Activated T-cell treated with anti-CD3 and anti-CD28 coated beads, Interleukin-2, amount 50 U/mL, for 24 hours (primary cell): ENCODE measurements at places on chromosomes 3 and 15.

GRCh38 chr3:150059729-150060128 lies 89.0 kb upstream of the PFN2 start:
- no peak for DNase-seq

DNA sequence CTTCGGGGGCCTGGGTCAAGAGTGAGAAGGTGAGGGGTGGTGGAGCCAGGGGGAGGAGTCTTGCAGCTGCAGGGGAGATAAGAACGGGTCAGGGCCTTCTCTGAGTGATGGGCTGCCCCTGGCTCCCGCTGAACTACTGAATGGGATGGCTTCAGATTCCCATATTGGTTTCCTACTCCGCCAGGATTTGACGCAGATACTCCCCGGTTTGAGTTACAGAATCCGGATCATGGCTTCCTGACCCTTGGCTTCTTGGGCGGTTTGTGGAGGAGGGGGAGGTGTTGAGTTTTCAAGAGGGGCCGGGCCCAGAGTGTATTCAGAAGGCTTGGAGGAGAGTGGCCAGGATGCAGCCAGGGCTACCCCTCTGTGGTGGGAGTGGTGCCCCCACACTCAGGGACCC lies 119.9 kb upstream of the ATP2B2 start:
- no peak for DNase-seq

- no peak for DNase-seq
Measured at GRCh38 chr15:47616876-47617275, 100.4 kb upstream of the SEMA6D start.

GRCh38 chr3:184568924-184569829 lies 7.6 kb downstream of the EPHB3 start:
- DNase-seq = peak; percentile 54

DNA sequence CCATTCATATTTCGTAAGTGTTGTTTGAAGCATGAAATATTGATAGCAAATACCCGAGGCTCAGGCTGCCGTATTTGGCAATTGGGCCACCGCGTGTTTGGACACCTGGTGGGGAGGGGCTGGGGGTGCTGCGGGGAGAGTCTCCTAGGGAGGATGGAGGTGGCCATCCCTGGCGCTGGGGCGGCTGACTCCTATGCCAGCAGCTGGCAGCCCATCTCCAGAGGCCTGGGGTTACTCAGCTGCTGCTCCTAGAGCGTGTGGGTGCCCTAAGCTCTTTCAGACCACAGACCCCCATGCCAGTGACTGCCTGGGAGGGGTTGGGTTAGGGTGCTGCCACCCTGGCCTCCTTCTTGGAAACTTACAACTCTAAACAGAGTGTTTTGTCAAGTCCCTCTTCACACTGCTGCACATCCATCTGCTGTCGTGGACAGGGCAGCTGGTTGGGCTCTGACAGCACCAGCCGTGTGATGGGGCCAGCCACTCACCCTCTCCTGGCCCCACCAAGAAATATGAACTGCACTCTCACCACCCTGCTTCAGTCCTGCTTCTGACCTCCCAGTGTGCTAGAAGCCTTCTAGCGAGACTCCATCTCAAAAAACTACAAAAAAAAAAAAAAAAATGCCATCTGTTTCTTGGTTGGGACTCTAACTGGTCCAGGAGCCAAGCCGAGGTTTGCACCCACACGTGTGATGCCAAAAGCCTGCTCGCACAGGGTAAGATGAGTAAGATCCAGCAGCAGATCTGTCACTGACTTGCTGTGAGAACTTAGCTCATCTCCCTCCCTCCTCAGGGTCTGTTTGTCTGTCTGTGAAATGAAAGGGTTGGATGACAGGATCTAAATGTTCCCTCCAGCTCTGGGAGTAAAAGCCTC lies 156.2 kb downstream of the MEGF11 start:
- DNase-seq = no peak

DNA sequence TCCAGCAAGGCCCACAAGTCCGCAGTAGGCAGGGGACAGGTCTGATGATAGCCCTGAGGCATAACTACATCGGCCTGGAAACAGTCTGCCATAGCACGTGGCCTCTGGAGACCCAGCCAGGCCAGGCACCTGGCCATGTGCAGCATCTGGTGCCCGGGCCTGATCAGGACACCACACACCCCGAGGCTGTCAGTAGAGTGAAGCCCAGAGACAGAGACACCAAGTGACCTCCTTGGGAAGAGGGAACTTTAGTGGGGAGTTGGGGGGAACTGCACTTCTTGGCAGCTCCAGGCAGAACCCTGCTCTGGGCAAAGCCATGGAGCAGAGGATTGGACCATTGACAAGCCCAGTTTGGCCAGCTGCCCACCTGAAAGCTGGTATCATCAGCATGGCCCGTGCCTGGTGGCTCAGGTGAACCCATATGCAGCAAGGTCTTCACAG lies 1.2 kb downstream of the SHISA5 start:
- DNase-seq = no peak

DNA sequence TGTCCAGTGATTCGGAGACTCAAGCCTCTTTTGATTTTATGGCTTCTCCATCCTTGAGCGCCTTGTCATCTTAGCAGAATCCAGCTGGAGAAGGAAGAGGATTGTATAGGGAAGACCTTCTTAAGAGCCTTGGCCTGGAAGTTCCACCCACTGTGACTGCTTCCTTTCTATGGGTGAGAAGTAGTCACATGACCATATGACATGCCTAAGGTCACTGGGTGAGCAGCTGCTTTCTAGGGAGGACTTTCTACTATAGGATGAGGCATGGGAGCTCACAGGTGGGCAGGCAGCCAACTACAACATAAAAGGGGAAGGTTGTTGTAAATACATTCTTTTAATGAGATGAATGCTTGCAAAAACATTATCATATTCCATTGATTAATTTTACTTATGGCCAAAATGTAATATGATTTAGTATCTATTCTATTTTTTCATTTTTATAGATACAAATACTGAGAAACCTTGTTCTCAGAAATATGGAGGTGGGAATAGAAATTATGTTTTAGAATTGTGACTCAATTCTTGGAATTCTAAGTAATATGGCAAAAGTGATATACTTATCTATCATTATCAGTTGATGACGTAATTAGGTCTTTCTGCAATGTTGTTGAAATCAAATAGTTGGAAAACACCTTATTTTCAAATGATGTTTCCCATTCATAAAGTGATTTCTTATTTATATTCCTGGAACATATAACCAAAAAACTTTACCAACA lies 53.6 kb upstream of the MINAR1 start:
- no peak for DNase-seq

- peak; percentile 1 for DNase-seq
Measured at GRCh38 chr15:74036271-74037170, 42.0 kb downstream of the PML start.

GRCh38 chr15:81301815-81302399 lies 22.0 kb downstream of the STARD5 start:
- DNase-seq = peak; percentile 68

GRCh38 chr3:13235079-13235478 lies 161.8 kb upstream of the IQSEC1 start:
- no peak for DNase-seq

DNA sequence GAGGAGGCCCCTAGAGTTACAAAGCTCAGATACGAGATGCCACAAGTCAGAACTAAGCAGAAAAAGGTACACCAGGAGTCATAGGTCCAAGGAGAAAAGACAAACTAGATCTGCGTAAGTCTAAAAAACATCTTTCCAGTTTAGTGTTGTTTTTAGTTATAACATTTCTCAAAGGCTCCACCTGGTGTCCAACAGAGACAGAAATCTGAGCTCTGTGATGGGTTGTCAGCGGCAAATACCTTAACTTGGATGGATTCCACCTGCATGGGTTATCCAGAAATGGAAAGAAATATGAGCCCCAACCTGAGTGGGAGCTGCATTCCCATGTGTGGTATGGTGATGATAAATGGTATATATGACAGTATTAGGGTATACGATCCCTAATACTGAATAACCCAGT lies 238.6 kb upstream of the CHRM5 start:
- no peak for DNase-seq

DNA sequence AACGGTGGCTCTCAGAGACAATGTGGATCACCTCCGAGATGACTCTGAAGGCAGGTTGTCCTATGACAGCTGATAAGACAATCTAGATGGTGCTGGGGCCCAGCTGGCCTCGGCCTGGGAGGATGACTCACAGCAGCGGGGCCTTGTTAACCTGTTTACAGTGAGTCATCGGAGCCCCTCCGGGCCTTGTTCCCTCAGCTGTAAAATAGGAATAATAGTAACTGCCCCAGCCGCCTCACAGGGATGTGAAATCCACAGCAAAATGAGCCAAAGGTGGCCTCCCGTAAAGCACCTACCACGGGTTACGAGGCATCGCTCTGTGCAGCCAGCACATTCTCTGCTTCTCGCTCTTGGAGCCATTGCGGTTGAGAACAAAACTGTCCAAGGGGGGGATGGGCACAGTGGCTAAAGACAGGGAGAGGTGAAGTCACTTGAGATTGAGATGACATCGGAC lies 88.6 kb upstream of the RASGRF1 start:
- DNase-seq = no peak

- DNase-seq = peak; percentile 22
Measured at GRCh38 chr15:28955993-28956421, 70.2 kb downstream of the APBA2 start.

GRCh38 chr15:91142106-91142744 lies 42.2 kb downstream of the SV2B start:
- no peak for DNase-seq

GRCh38 chr3:52468336-52468735 lies 12.9 kb downstream of the NISCH start:
- DNase-seq = no peak

DNA sequence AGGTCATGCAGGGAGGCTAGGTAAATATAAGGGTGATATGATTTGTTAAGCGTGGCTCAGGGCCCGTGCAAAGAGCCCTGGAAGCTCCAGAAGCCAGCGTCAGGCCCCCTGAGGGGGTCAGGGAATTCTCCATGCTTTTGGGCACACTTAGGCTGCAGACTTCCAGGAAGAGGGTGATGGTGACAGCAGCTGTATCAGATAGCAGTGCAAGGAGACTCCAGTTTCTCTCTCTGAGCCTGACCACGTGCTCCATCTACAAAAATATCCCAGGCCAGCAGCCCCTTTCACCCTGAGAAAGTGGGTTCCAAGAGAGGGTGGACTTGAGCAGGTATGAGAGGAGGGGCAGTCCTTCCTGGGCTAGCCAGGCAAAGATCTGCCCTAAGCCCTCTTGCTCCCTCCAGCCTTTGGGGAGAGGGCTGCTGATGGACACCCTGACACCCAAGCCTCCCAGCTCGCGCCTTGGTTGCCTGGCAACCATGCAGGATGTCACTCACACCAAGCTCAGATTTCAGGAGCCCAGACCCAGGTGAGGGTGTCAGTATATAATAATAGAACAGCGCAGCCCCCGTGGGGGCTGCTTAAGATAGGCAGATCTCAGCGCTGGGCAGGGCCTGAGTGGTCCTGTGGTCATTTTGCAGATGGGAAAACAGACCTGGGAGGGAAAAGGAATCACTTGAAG lies 35.8 kb downstream of the ATP2B2 start:
- no peak for DNase-seq
